ENCODE measurements at places on chromosomes 11 and 22.

GRCh38 chr22:31139066-31139465 lies 1.2 kb downstream of the PLA2G3 start:
- no peak for DNase-seq

GRCh38 chr11:1123970-1124369 lies 33.8 kb upstream of the MUC5AC start:
- no peak for DNase-seq

DNA sequence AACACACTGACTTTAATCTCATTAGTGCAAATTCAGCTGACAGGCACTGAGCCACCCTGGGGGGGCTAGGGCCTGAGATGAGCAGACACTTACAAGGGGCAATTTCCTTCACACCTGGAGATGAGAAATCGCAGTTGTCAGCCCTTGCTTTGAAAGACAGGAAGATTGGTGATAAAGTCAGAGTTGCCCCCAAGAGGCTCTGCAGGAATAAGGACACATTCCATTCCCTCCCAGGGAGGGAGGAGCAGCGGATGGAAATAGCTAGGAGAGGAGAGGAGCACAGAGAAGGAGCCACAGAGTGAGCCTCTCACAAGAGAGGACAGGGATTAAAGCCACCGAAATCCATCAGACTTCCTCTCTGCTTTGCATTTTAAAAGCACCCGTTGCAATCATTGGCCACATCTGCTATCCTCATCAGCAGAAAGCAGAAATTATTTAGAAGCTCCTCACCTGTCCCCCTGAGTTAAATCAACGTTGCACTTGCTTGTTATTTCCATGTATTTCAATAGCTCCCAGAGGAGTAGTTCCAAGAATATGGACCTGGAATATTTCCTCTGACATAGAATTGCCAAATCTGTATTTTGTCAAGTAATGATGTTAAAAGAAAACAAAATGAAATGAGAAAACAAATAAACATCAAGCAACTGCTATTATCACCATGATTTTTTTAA lies 213.7 kb downstream of the BARX2 start:
- DNase-seq, result no peak

DNA sequence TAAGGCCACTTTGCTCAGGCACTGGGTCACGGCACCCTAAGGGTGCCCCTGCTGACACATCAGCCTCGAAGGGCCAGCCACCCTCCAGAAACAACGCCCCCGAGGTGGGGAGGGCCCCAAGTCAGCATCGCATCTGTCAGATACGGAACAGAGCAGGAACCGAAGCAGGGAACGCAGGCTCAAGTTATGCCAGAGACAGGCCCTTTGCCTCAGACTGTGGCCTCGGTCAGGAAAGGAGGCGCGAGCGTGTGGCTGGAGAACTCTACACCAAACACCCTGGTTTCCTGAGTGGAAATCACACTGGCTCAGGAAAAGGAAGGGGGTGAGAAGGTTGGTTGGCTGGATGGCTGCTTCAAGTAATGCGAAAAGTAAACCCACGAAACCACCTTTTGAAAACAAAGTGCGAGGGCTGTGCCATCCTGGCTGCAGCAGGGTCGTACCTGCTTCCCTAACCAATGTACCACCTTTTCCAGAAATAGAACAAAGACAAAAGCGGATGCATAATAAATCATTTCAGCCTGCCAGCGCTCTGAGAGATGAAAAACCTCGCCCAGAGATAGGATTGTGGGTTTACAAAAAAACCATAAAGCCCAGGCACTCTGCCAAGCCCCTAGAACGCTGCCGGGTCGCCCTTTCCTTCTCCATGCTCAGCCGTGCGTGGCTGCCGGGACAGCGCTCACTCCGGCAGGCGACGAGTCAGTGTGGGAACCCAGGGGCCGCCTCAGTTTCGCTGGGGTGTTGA lies 38.6 kb downstream of the TRMU start:
- DNase-seq, result no peak

- no peak for DNase-seq
These were observed 12.7 kb upstream of the C11orf91 start for GRCh38 chr11:33713151-33713855.

GRCh38 chr11:64787526-64788320 lies 9.4 kb upstream of the SF1 start:
- no peak for DNase-seq

DNA sequence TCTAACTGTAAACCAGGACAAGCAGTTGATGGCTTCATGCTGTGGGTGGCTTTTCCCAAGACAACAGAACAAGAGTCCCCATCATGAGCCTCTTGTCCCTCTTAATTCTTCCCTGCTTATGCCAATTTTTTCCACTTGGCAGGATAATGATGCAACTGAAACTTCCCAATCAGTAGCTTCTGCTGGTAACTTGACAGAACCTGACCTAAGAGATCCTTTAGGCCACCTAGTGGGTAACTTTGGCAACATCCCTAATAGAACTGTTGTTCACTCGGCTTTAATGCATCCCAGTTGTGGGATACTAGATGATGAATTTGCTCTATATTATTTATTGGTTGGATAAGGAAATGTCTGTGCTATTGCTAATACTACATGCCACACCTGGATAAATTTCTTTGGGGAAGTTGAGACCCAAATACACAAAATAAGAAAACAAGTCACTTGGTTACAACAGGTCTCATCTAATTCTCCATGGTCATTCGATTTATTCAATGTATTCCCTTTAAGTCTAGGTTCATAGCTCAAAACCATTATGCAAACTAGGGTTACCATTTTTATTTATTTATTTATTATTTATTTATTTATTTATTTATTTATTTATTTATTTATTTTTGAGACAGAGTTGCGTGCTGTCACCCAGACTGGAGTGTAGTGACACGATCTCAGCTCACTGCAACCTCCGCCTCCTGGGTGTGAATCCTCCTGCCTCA lies 41.4 kb upstream of the NFAM1 start:
- peak; percentile 79 for DNase-seq

GRCh38 chr11:12966002-12966401 lies 43.1 kb upstream of the RASSF10 start:
- DNase-seq, result no peak

DNA sequence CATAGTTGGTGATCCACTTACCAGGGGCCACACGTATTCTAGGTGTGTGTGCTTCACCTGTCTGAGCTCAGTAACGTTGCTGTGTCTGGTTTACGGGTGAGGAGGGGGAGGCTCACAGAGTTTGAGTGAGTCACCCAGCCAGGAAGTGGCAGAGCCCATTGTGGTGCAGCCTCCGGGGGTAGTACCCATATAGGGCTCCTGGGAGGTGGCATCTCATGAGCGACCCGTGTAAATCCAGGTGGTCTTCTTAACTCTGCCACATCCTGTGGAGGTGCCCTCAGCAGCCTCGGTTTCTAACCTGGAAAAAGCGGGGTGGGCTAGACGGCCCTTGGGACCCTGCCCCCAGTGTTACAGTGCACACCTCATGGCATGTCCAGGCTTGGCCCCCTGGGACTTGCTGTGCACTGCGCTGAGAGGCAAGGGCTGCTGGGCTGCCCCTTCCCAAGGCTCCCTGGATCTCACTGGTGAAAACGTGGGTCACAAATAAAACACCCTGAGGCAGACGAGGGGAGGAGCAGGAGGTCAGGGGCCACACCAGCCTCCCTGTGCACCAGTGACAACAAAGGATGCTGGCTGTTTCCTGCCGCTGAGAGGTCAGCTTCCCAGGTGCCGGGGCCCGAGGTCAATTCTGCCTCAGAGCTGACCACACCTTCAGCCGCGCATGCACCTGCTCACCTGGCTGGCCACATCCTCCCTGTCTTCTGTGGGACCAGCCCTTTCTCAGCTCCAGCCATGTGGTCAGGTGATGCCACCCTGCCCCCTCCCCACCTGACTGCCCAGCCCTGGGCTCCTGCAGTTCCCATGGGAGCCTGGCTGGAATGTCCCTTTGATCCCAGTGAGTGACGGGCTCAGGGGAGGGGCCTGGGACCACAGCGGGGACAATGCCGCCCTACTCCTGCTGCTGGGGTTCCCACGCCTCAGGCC lies 305.1 kb downstream of the CTTN start:
- no peak for DNase-seq

- no peak for DNase-seq
These were observed 15.8 kb upstream of the SLC36A4 start for GRCh38 chr11:93213622-93214021.

DNA sequence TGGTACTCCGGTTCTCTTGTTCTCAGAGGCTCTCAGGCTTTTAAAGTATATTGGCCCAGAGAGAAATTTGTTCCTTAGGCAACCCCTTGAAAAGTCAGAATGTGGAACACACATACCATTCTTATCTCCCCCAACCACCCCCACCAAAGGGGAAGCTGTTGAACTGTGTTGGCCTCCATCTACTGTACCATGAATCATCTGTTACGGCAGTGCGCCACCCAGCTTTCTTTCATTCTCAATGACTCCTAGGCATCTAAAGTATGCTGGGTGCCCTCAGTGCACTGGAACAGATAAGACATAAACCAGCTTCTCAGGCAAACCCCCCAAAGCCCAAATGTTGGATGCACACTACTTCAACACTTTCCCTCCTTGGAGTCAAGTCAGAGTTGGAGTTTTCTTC lies 696.2 kb upstream of the TENM4 start:
- DNase-seq, result no peak
